ENCODE measurements at places on chromosomes 3 and 15. TPM values are rescaled to one million over a fixed set of nuclear protein-coding genes. Genes with fewer than 3 reads are reported as not detected.

DNA sequence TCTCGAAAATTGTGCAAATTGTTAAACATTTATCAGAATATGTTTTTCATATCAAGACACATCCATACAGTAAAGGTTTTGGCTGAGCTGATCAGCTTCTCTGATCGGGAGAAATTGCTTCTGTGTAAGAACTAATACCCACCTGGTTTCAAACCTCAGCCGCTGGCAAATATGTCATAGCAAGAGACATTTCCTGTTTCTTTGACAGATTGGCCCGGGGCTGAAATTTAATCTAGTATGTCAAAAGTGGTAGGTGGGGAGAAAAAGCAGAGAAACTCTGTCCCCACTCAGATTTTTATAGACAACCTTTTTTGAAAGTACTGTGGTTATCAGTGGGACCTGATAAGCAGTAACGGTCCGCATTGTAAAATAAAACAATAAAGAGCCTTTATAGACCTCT is 88.8 kb upstream of the SLC24A5 start:
- no peaks in the 10 kb centered on the region for H3K27me3 ChIP-seq
- no peaks in the 10 kb centered on the region for H3K4me1 ChIP-seq
- no peak overlapping the region for H3K4me3 ChIP-seq
- no peaks in the 10 kb centered on the region for H3K36me3 ChIP-seq

DNA sequence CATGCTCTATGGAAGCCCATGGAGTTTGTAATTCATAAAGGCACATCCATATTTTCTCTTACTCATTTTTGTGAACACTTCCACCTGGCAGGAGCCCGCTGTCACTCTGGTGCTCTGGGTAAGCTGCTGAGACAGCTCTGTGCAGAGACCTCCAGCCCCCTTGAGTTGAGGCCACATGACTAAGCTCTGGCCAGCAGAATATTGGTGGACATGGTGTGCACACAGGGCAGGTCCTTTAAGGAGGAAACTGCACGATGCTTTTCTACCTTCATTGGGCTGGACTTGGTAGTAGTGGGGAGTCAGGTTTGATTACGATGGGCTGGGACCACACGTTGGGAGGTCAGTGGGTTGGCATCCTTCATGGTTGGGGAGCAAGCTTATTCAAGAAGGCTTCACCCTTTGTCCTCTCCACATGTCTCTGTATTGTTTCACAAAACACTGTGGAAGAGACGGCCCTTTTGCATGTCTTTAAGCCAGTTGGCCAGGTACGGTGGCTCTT is 29.0 kb downstream of the CCNB2 start:
- H3K4me1 ChIP-seq = no peaks in the 10 kb centered on the region
- H3K4me3 ChIP-seq = no peak overlapping the region
- H3K27ac ChIP-seq = no peak overlapping the region
- H3K27me3 ChIP-seq = no peaks in the 10 kb centered on the region
- H3K36me3 ChIP-seq = peaks cover 67% of the 10 kb centered on the region
- DNase-seq = no peak

DNA sequence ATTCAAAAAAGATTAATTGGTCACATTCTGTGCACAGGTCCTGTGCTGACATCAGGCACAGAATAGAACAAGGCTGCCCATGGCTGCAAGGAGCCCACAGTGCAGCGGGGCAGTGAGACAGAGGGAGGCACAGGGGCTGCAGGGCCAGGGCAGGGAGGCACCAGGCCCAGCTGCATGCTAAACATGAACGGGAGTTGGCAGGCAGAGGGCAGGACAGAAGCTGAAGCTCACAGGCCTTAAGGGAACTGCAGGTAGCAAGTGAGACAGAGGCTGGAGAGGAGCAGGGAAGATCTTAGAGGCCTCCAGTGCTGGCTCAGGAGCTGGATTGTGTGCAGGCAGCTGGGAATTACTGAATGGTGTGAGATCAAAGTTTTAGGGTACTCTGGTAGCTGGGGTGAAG is 26.2 kb downstream of the IDH3A start:
- peaks cover 20% of the 10 kb centered on the region for H3K36me3 ChIP-seq
- peaks cover 18% of the 10 kb centered on the region for H3K4me1 ChIP-seq
- peaks cover 4% of the 10 kb centered on the region for H3K27me3 ChIP-seq
- no peak overlapping the region for H3K4me3 ChIP-seq

DNA sequence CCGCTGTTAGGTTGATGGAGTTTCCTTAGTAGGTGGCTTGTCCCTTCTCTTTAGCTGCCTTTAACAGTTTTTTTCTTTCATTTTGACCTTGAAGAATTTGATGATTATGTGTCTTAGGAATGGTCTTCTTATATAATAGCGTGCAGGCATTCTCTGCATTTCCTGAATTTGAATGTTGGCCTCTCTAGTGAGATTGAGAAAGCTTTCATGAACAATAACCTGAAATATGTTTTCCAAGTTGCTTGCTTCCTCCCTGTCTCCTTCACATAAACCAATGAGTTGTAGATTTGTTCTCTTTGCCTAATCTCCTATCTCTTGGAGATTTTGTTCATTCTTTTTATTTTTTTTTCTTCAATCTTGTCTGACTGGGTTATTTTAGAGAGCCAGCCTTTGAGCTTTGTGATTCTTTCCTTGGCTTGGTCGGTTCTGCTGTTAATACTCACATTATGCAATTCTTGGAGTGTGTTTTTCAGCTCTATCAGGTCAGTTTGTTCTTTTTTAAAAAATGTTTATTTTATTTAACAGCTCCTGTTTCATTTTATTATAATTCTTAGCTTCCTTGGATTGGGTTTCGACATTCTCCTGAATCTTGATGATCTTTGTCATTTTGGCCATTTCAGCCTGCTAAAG is 627.9 kb downstream of the SI start:
- no peak overlapping the region for H3K27ac ChIP-seq
- H3K27me3 ChIP-seq = no peaks in the 10 kb centered on the region

DNA sequence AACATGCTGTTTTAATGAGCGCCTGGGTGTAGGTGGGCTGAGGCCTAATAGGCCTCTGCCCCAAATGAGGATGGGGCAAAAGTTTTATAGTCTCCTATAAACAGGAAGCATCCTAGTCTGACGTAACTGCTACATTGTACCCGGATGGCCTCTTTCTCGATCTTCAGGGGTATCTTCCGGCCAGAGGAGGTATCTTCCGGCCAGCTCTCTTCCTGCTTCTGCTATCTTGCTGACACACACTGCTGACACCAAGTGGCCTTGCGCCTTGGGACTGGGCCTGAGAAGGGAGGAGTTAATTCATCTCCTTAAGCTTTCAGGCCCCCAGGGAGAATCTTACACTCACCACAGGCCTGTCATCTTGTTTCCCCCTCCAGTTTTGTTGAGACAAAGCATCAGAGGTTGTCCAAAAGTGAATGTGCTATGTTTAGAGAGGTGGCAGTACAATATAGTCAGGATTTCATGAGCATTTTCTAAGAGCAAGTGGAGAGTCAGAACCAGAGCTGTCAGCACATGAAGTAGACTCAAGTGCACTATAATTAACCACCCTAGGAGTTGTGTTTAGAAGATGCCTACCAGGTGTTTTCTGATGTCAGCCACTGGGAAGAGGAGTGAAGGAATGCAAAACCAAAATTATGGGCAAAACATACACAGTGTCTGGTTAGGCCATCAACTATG is 15.6 kb upstream of the IGSF10 start:
- H3K36me3 ChIP-seq = no peaks in the 10 kb centered on the region
- peak; percentile 19 for DNase-seq
- no peaks in the 10 kb centered on the region for H3K27me3 ChIP-seq
- no peak overlapping the region for H3K4me3 ChIP-seq
- H3K4me1 ChIP-seq = peaks cover 5% of the 10 kb centered on the region
- H3K27ac ChIP-seq = peak overlapping the region; percentile 3

GRCh38 chr3:150147776-150148175 is 177.1 kb upstream of the PFN2 start:
- no peaks in the 10 kb centered on the region for H3K36me3 ChIP-seq
- H3K27ac ChIP-seq = no peak overlapping the region
- no peaks in the 10 kb centered on the region for H3K4me1 ChIP-seq
- no peak overlapping the region for H3K4me3 ChIP-seq
- peaks cover 22% of the 10 kb centered on the region for H3K27me3 ChIP-seq
- no peak for DNase-seq

DNA sequence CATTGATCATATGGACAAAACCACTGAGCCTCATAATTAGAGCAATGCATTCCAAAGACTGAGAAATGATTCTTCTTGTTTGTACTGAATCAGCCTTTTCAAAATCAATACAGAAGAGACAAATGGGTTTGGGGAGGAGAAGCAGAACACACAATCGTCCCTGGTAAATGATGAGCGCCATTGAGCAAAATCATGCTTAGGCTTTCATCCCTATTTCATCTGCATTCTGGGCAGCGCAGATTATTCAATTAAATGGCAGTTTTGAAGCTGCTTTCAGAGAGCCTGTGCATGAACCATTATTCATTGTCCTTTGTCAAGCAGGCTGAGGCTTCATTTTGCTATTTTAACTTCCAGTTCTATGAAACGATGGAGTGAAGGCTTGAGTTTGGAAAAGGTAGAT is 371.9 kb downstream of the CACNA2D3 start:
- H3K4me1 ChIP-seq = no peaks in the 10 kb centered on the region
- H3K27ac ChIP-seq = no peak overlapping the region
- H3K36me3 ChIP-seq = no peaks in the 10 kb centered on the region
- no peak overlapping the region for H3K4me3 ChIP-seq
- no peaks in the 10 kb centered on the region for H3K27me3 ChIP-seq

- H3K4me3 ChIP-seq = no peak overlapping the region
- H3K27me3 ChIP-seq = no peaks in the 10 kb centered on the region
- DNase-seq = no peak
Measured at GRCh38 chr15:98000249-98001203, 40.0 kb downstream of the ARRDC4 start.

DNA sequence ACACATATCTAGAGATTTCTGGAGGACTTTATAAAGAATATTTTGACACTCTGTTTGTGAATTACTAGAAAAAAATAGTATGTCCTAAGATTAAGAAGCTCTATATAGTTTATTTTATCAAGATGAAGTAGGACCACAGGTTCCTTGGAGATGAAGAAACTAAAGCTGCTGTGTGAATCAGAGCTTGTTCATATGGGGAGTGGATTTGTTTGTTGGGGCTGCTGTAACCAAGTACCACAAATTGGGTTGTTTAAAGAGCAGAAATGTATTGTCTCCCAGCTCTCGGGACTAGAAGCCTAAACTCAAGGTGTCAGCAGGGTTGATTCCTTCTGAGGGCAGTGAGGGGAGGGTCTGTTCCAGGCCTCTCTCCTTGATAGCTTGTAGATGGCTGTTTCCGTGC is 270.6 kb upstream of the UMPS start:
- H3K27me3 ChIP-seq = no peaks in the 10 kb centered on the region
- H3K27ac ChIP-seq = no peak overlapping the region
- no peaks in the 10 kb centered on the region for H3K36me3 ChIP-seq

DNA sequence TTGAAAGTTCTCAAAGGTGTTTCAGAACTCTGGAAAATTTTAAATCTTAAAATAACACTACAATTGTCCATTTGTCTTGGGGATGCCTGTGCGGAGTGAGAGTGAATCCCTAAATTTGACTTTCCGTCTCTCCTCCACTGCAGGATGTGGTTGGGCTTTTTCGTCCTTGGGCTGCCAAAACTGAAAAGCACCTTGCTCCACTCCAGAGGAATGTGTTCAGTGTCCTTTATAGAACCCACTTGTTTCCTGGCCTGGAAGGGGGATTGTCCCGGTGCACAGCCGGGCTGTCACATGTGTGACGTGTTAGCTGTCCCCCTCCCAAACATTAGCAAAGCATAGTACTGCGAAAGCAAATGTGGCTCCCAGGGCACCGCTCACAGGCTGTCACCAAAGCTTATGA is 69.6 kb upstream of the ATP10A start:
- no peak for DNase-seq
- no peak overlapping the region for H3K4me3 ChIP-seq
- no peaks in the 10 kb centered on the region for H3K27me3 ChIP-seq
- no peaks in the 10 kb centered on the region for H3K36me3 ChIP-seq

Gene GUCA1C
- polyA plus RNA-seq = not detected

Gene PLIN1
- not detected for polyA plus RNA-seq
